Activated CD4-positive, alpha-beta T cell treated with anti-CD3 and anti-CD28 coated beads, Interleukin-2, amount 50 U/mL, for 1 hour (primary cell): ENCODE measurements at places on chromosomes 2 and 18.
A peak's percentile ranks its signal among the peaks of the same experiment; 100 is the strongest.

DNA sequence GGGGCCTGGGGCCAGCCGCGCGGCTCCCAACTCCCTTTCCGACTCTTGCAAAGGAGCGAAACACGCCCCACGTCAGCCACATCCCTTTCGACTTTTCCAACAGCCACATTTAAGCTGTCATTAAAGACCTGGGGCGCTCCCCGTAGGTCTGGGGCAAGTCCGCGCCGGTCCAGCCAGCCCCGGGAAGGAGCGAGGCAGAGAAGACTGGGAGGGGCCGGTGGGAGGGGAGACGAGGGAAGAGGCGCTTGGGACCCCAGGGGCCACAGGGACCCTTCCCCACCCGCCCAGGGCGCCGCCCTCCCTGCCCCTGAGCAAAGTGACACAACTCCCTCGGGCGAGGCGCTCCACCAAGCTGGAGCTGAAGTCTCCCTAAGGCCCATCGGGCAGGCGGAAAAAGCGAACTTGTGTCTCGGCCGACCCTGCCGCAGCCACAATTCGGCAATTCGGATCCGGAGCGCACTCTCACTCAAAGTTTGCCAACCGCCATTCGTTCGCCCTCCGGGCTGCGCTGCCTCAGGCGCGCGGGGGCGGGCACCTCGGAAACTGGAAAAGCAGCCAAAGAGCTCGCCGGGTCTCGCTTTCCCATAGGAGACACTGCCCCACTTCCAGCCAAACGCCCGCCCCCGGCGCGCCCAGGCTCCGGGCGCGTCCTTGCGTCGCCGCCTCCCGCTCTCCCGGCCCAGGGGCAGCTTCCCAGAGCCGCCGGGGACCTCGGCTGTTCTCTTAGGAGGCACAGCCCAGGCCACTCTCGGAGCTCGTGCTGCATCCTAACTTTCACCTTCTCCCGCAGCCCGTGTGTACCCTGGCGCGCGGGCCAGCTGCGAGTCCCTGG is 1.1 kb upstream of the KCTD1 start:
- no peak for DNase-seq

- DNase-seq, result no peak
Observed at GRCh38 chr2:34001557-34001956, 402.5 kb upstream of the FAM98A start.

- DNase-seq, result no peak
Observed at GRCh38 chr18:63311118-63312018, 8.2 kb downstream of the BCL2 start.

DNA sequence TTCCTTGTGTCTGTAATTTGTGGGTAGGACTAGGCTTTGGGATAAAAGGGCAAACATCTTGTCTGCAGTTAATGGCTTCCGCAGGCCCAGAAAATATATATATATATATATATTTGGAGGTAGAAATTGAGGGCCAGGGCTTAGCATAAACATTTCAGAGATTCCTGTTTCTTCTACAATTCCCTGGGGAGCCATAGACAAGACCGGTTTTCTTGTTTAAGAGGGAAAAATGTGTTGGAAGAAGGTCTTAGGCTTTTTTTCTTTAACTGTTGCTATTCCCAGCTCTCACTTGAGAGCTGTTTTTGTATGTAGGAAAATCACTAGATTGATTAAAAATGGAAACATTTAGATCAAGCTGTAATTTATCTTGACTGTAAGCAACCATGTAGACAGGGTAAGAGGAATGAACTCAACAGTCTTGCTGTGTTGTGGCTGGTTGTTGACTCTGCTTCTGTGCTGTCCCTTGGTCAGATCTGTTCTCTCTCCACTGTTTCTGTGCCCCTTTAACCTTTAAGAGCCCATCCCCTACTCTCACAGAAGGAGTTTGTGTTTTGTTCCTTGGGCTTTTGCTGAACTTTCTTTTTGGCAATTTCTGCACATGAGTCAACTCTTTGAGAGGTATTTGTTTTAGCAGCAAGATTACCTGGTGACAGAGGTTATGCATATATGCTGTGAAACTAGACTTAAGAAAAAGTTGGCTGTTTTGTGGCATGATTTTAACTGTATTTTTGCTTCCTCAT is 58.3 kb downstream of the EFEMP1 start:
- no peak for DNase-seq

- no peak for DNase-seq
Observed at GRCh38 chr2:223230352-223230751, 178.4 kb downstream of the KCNE4 start.

DNA sequence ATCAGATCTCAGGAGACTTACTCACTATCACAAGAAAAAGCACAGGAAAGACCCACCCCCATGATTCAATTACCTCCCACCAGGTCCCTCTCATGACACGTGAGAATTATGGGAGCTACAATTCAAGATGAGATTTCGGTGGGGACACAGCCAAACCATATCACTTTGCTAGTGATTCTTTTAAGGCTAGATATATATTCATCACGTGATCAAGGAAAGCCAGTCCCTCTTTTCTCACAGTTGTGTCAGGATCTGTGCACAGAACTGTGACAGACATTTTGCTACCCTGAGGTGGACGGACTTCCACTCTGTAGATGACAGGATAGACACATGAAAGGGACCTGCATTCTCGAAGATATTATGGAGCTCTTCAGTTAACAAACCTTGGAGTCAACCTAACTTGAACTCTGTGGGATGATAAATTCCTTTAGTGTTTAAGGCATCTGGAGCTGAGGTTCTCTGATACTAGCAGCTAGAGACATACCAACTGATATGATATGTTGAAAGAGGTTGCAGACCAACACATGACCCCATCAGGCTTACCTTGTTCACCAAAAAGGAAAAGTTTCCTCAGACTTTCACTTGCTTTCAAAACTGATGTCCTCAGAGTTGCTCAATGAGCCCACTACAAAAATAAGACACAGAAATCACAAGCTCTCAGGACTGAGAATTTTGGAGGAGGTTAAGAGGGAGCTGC is 66.3 kb upstream of the SCG2 start:
- DNase-seq, result no peak

- DNase-seq, result no peak
Observed at GRCh38 chr2:38045811-38046210, 30.1 kb downstream of the CYP1B1 start.

- DNase-seq, result no peak
Observed at GRCh38 chr2:38526195-38526594, 76.5 kb downstream of the HNRNPLL start.

GRCh38 chr2:225512876-225513540 is 113.5 kb downstream of the NYAP2 start:
- no peak for DNase-seq

DNA sequence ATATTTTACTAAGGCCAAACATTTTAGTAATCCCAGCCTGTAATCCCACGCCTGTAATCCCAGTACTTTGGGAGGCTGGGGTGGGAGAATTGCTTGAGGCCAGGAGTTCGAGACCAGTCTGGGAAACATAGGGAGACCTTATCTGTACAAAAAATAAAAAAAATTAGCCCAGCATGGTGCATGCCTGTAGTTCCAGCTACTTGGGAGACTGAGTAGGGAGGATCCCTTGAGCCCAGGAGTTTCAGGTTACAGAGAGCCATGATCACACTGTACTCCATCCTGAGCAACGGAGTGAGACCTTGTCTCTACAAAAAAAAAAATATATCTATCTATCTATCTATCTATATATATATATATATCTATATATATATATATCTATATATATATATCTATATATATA is 19.1 kb downstream of the KLHL23 start:
- DNase-seq, result no peak

DNA sequence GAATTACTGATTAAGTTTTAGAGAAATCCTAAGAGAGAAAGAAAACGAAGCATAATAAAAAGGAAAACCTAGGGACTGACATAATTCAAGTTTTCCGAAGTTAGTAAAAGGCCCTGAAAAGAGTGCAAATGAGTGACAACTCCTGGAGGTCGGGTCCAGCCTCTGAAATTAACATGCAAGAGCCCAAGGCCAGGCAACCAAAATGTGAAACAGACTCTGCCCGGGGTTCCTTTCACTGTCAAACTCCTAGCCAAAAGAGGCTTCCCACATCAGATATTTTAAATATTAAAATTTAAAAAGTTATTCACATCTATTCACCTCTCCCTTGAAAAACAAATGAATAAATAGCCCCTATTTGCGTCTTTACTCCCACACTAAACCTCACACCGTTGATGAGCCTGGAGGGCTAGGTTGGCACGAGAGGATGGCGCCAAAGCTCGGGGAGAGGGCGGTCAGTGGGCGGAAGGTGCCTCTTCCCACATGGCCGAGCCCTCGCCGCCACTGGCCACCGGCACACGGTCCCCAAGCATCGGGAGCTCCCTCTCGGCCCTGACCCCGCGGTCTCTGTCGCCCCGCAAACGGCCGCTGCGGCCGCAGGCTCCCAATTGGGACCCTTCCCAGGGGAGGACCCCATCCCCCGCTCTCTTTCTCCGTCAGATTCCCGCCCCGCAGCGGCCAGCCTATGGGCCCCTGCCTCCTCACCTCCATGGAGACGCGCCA is 630 bp downstream of the PPM1G start:
- DNase-seq, result no peak

- peak; percentile 51 for DNase-seq
Observed at GRCh38 chr2:44244135-44244871, 31.0 kb upstream of the SLC3A1 start.

GRCh38 chr2:54503192-54503591 is 47.1 kb downstream of the SPTBN1 start:
- peak; percentile 8 for DNase-seq

DNA sequence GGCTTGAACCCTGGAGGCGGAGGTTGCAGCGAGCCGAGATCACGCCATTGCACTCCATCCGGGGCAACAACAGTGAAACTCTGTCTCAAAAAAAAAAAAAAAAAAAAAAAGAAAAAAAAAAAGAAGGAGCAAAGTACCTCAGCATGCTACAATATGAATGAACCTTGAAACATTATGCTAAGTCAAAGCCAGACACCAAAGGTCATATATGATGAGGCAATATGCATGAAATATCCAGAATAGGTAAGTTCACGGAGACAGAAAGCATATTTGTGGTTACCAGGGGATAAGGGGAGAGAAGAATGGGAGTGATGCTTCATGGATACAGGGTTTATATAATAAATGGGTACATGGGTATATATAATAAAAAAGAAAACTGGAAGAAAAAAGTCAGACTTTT is 93.3 kb downstream of the PRELID3A start:
- no peak for DNase-seq

- DNase-seq, result no peak
Observed at GRCh38 chr18:3903337-3903736, 453.4 kb downstream of the TGIF1 start.

DNA sequence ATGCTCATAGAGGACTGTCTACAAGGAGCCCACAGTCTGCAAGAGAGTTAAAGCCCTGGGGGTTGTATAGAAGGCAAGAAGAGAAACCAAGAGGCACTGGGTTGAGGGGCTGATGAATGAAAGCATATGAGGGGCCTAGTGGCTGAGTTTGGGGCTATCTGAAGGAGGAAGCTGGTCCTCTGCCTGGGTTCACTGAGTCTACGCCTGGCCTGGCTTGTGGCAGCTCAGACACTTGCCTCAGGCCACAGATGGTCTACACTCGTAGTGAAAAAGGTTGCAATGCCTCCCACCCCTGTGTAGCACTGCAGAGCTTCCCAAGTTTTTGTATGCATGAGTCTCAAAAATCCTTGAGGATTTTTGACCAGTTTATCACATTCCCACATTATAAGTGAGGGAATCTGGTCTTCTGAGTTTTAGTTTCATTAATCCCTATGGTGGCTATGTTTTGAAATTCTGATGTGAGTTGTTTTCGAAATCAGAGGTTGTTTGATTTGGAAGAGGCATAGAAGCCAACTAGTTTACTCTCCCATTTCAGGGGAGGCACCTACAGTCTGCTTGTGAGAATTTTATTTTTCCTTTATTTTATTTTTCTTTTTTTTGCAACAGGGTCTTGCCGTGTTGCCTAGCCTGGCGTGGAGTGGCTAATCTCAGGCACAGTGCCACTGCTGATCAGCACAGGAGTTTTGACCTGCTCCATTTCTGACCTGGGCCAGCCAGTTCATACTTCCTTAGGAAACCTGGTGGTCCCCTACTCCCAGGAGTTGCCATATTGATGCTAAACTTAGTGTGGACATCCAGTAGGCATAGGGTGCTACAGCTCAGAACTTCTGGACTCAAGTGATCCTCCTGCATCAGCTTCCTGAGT is 10.0 kb downstream of the MYCN start:
- DNase-seq, result no peak

GRCh38 chr18:34710934-34711333 is 836 bp downstream of the DTNA start:
- DNase-seq, result no peak

GRCh38 chr2:217714287-217714751 is 288.5 kb downstream of the TNS1 start:
- DNase-seq, result no peak

DNA sequence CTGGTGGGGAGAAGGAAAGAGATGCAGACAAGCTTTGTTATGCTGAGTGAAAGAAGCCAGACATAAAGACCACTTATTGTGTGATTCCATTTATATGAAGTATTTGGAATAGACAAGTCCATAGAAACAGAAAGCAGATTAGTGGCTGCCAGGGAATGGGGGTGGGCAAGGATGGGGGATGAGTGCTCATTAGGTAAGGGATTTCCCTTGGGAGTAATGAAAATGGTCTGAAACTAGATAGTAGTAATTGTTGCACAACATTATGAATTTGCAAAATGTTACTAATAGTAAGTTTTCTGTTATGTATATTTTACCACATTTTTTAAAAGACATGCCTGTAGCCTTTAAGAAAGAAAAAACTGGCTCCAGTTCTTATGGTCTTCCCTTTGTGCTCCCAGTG is 154.9 kb downstream of the LNPK start:
- DNase-seq, result no peak

DNA sequence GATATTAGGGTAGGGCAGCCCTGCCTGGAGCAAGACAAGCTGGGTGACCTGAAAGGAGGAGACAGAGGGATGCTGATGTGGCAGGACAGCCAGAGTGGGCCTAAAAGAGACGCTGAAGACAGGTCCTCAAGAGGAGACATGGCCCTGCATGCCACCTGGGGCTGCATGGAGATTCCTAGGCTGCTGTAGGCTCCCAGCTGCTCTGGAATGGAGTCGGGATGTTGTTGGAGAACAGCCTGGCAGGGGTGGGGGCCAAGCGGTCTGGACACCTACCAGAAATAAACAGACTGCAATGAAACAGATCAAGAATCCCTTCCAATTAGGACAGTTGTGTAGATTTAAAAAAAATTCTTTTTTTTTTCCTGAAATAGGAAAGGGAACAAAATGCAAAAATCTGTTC is 97.8 kb upstream of the NPAS2 start:
- no peak for DNase-seq

DNA sequence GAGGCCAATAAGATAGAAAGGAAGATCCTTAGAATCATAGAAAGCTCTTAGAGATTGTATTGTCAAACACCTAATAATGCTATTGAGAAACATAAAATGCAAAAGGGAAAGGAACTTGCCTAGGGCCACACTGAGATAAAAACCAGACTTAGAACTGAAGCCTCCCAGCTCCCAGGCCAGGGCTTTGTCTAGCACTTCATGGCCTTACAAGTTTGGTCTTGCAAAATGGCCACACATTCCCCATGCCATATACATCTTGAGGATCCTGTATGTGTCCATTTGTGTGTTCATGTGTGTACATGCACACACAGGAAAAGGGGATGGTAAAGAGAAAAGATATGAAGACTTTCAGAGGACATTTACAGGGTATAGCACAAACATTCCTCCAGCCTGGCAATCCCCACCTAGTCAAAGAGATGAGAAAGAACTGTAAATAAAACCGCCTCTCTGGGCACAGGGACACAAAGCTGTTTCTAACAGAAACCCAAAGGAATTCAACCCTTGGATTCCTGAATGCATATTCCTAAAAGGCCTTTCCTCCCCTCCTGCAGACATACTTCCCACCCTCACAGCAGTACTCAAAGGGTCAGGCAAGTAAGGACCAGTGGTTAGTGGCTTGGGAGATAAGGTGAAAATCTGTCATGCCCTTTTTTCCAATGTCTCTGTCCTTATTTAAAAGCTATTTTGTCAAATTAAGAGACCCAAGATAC is 99.7 kb upstream of the KLHL29 start:
- DNase-seq, result no peak

- DNase-seq, result no peak
Observed at GRCh38 chr18:68387246-68387645, 327.7 kb downstream of the TMX3 start.
